ENCODE measurements at places on chromosomes 6 and 20. TPM values are rescaled to one million over a fixed set of nuclear protein-coding genes. Genes with fewer than 3 reads are reported as not detected.

The CYP24A1 gene
- polyA plus RNA-seq: 0.63 TPM

The SRF gene
- 16.8 TPM for polyA plus RNA-seq

The FAM162B gene
- polyA plus RNA-seq: 1.8 TPM

The KIF6 gene
- polyA plus RNA-seq: 3.3 TPM

The SLC17A2 gene
- not detected for polyA plus RNA-seq

The MAP7 gene
- 40.4 TPM for polyA plus RNA-seq

The CST2 gene
- polyA plus RNA-seq: not detected

The KIFC1 gene
- 89.6 TPM for polyA plus RNA-seq

The GABRR1 gene
- not detected for polyA plus RNA-seq

The ANGPT4 gene
- polyA plus RNA-seq: 0.10 TPM

The DAAM2 gene
- polyA plus RNA-seq: 63.4 TPM

The CNR1 gene
- 3.9 TPM for polyA plus RNA-seq

The C20orf141 gene
- not detected for polyA plus RNA-seq

The ATP9A gene
- 71.9 TPM for polyA plus RNA-seq

The GMNN gene
- 25.0 TPM for polyA plus RNA-seq

The AURKA gene
- 26.3 TPM for polyA plus RNA-seq

The TCP11 gene
- polyA plus RNA-seq: 1.4 TPM

The DEFB124 gene
- polyA plus RNA-seq: not detected

The MAP3K5 gene
- 8.4 TPM for polyA plus RNA-seq

The SS18L1 gene
- 39.8 TPM for polyA plus RNA-seq

The HLA-DPA1 gene
- 56.8 TPM for polyA plus RNA-seq

The AIF1 gene
- polyA plus RNA-seq: 14.9 TPM

The RAET1L gene
- not detected for polyA plus RNA-seq

The SLC22A1 gene
- not detected for polyA plus RNA-seq

The HLA-DQA2 gene
- polyA plus RNA-seq: 1.3 TPM

The TOX2 gene
- 39.5 TPM for polyA plus RNA-seq

The KIF16B gene
- 2.5 TPM for polyA plus RNA-seq

The GPLD1 gene
- 0.80 TPM for polyA plus RNA-seq

The SYCP2 gene
- polyA plus RNA-seq: 0.22 TPM

The FNDC11 gene
- polyA plus RNA-seq: 8.0 TPM

Data from brain (organoid and tissue), 16 donors.